ENCODE measurements at places on chromosomes 3 and 15.

DNA sequence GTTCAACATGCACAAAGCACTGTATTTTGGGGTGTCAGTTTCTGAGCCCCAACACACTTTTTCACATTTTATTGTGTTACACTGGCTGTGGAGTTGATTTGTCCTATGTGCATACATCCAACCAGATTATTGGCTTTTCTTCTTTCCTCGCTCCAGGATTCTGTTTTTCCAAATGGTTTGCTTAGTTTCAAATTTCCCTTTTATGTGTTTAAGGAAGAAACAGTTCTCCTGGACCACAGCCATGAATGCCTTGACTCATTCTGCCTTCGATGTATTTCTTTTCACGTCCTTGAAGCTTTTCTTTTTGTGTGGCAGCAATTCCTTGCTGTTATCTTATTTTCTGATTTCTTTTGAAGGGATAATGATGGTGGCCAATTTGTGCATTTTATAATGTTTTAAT is 53.8 kb downstream of the CACNA2D3 start:
- DNase-seq = no peak

DNA sequence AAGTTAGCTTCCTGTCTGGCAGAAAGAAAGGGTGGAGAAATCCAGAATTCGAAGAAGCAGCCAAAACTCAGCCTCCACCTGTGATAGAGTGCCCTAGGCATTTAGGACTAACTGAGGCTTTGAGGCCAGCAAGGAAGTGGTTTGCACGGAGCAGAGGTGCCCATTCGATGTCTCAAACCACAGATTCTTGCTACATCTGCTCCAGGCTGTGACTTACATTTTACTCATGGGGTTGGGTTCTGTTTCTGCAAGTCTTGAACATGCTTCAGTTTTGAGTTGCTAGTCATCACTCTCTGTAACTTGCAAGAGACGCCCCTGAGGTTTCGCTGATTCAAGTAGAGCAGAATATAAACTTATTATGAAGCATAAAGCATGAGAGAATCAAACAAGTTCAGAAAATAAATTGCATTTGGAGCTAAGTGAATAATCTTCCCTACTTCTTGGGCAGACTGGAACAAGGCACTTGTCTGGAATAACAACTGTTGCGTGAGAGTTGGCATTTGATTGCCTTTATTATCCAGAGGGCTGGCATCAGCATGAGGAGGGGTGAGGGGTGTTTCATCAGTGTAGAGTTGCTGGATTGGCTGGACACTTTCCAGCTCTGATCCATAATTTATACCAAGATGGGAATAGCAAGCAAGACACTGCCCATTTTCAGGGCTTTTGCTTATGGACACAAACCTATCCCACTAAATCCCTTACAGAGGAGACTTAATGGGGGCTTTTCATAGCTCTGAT is 256.5 kb downstream of the AGBL1 start:
- DNase-seq = no peak

GRCh38 chr3:131216330-131216729 is 165.2 kb upstream of the NUDT16 start:
- DNase-seq = no peak

DNA sequence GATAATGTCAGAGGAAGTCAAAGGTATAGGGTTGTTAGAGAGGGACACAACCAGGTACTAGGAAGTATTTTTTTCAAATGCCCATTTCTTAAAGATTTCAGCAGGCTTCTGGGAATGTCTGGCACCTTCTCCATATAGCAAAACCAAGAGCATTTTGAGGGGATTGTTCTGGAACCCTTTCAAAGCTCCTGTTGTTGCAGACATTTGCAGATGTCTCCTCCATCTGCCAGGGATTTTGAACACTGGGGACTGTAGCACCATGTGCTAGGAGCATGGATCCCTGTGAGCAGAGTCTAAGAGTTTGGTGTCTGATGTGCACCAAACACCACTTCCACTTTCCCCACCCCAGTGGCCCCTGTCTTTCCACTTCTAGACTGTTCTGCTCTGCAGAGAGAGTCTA is 206.0 kb upstream of the KBTBD8 start:
- DNase-seq = no peak

GRCh38 chr15:56838085-56838484 is 80.4 kb upstream of the TCF12 start:
- DNase-seq = no peak

GRCh38 chr3:103381296-103382079 is 946.7 kb downstream of the ZPLD1 start:
- DNase-seq = no peak

- DNase-seq = no peak
These were observed 567 bp downstream of the TICRR start for GRCh38 chr15:89575656-89576416.

DNA sequence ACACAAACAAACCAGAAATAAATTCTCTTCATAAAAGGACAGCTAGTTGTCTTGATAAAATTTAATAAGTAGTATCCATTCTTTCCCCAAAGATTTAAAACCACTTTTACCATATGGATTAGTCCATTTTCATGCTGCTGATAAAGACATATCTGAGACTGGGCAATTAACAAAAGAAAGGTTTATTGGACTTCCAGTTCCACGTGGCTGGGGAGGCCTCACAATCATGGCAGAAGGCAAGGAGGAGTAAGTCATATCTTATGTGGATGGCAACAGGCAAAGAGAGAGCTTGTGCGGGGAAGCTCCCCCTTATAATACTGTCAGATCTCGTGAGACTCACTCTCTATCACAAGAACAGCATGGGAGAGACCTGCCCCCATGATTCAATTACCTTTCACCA is 38.7 kb downstream of the C2CD4B start:
- DNase-seq = no peak

GRCh38 chr15:99445272-99445850 is 120.4 kb upstream of the MEF2A start:
- DNase-seq = no peak

DNA sequence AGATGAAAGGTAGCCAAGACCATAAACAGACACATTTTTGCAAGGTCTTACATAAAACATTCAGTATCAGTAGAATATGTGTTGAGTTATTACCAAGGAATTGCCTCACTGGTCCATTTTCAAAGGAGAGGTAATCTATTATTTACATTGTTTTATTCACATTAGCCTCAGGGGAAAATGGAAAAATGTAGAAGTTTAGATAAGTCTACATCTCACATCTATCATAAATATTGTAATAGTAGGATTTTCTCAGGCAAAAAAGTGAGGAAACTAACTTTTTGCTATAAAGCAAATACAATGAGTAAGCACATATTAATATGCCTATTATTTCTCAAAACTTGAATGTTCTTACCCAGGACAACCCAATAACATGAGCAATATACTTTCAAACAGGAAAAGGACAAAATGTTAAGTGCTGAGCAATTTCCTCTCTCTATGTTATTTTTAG is 184.6 kb upstream of the AGTR1 start:
- no peak for DNase-seq

GRCh38 chr3:18211116-18211515 is 214.0 kb downstream of the SATB1 start:
- DNase-seq = no peak

GRCh38 chr15:63172376-63172775 is 15.1 kb upstream of the RPS27L start:
- no peak for DNase-seq

- DNase-seq = no peak
These were observed 31.9 kb downstream of the TRIM42 start for GRCh38 chr3:140709751-140710150.

DNA sequence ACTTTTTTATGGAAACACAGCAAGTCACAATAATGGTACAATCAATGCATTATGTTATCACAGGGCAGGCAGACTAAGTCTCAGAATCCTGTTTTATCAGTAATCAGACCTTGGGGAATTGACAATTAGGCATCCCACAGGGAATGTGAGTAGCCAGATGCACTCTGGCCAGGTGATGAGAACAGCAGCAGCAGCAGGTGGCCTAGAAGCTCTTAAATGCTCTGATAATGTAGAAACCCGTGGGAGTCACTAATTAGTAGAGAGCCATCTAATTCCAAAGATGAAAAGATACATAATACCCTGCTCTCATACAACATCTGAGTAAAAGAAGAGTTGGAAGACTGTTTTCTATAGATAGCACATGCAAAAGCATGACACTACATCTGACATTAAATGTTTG is 12.6 kb downstream of the CEP152 start:
- DNase-seq = no peak

DNA sequence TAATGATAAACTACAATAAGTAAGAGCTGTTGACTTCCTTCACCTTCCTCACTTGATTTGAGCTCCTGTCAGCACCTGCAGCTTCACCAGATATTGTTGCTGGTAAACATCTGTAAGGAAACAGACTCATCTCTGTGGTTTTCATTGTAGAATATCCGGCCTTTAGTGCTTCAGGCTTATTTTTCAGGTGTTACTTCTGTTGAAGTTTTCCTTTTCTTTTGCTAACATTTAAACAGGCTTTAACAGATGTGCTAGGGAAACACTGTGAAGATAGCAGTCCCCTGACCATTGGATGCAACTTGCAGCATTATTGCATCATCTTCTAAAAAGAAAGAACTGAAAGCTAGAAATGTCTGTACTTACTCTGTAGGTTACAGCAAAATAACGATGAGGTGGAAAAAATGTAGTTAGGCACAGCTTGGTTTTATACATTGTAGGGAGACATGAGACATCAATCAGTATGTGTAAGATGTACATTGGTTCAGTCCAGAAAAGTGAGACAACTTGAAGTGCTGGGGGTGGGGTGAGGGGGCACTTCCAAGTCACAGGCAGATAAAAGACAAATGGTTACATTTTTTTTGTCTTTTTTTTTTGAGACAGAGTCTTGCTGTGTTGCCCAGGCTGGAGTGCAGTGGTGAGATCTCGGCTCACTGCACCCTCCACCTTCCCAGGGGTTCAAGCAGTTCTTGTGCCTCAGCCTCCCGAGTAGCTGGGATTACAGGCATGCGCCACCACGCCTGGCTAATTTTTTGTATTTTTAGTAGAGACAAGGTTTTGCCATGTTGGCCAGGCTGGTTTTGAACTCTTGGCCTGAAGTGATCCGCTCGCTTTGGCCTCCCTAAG is 10.2 kb downstream of the EDEM1 start:
- DNase-seq = no peak

- DNase-seq = no peak
These were observed 139.8 kb downstream of the BBX start for GRCh38 chr3:107662586-107662985.

- DNase-seq = no peak
These were observed 2.5 kb upstream of the FEZF2 start for GRCh38 chr3:62375655-62376453.

GRCh38 chr3:85758442-85758841 is 799.7 kb downstream of the CADM2 start:
- no peak for DNase-seq

DNA sequence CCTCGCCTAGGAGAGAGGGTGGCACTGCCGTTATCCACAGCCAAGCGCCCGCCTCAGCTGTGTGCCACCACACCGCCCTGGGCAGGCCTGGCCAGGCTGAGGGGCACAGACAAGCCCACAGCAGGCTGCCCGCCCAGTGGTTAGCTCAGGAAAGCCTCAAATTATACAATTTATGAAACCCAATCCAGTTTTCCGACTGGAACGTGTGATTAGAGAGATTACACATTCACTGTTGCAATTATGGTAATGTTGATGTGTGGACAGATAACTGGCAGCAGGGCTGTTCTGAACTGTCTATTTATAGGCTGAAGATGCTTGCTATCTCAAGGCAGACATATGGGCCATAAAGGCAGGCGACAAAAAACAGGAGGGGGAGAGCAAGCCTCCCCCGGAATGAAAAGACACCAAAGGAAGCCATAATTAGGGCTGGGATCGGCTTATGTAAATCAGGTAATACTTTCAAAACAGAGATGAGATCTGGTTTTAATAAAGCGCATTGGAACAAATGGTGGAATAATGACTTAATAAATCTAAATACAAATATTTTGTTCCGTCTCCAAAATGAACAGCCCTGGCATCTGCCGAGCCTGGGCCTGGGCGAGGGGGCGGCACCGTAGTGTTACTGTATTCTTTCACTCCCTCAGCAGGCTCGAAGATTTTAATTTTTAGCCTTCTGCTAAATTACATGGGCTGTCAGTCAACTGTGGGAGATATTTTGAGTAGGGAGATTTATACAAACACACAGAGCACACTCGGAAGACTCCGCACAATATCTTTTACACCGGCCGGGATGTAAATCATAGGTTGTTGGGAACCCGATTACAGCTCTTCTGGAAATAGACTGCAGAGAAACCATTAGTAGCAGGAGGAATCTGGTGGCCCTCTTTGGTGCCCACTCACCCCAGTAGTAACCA is 103.1 kb upstream of the TLE3 start:
- no peak for DNase-seq

GRCh38 chr3:195877767-195878423 is 30.5 kb downstream of the TNK2 start:
- no peak for DNase-seq

DNA sequence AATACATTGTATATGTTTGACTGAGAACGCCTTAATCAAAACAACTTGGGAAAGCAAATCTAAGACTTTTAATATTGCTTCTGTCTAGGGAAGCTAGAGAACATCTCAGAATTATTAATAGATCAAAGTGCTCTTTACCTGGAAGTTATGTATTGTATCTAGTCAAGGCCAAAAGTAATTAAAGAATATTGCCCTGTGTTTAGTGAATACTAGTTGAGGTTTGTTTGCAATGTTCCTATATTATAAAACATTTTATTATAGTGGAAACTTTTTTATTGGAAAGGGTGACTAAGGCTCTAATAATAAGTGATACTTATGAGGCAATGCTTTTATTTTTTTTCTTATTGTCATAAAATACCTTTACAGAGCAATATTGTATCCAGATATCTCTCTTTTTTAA is 118.2 kb downstream of the CADM2 start:
- DNase-seq = no peak

GRCh38 chr15:57570340-57570739 is 21.4 kb upstream of the MYZAP start:
- DNase-seq = no peak

GRCh38 chr3:101861212-101861788 is 12.0 kb downstream of the NFKBIZ start:
- no peak for DNase-seq

GRCh38 chr15:68175526-68175925 is 29.6 kb downstream of the CALML4 start:
- no peak for DNase-seq

GRCh38 chr3:72181251-72181650 is 396.3 kb upstream of the PROK2 start:
- DNase-seq = no peak

GRCh38 chr3:114144909-114145688 is 33.8 kb downstream of the DRD3 start:
- peak; percentile 34 for DNase-seq

- no peak for DNase-seq
These were observed 2.0 kb downstream of the C2CD4A start for GRCh38 chr15:62068810-62069167.

DNA sequence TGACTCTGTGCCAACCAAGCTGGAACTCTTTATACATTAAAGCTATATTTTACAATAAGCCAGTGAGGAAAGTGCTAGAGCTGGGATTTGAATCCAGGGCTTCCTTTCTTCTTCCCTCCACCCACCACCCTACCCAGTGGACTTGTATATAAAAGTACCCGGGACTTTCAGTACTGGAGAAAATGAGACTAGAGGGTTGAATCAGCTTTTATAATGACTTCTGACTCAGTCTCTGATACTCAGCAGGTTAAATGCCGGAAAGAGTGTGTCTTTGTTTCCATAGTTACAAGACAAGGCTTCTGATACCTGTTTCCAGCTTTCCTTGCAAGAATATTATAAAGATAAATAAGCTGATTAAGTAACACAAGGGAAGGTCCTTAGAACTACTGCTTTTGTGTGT is 80.9 kb downstream of the FRMD4B start:
- no peak for DNase-seq
